ENCODE measurements at places on chromosomes 6 and 20.

DNA sequence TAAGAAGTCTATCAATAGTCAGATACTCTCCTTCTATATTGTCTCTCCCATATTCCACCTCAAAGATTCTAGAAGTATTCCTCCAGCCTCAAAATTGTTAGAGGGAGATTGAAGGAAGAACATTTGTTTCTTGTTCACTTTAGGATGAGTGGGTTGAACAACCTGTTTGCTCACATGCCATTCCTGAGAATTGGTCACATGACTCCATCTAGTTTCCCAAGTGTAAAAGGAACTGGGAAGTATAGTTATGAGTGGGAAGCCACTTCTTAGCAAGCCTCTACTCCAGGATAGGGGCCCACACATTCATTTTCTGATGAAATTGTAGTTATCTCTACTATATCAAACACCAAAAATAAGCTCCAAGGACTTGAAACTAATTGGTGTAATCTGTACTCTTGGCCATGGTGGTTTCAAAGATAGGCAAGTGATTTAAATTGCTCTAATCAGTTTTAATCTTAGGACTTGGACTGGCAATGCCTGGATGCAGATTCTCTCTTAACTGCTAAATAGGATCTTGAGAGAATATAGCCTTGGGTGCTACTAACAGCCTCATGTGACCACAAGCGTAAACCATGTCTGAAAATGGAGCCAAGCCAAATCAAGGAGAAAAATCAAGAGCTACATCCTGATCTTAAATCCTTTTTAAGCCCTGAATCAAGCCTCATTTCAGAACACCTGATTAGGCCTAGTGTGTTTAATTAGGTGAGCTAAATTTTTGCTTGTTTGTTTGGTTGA lies 758.7 kb upstream of the MAN1A1 start:
- H3K4me1 ChIP-seq = no peaks in the 10 kb centered on the region
- H3K36me3 ChIP-seq = no peaks in the 10 kb centered on the region
- no peak for ATAC-seq
- no peaks in the 10 kb centered on the region for H3K27me3 ChIP-seq

DNA sequence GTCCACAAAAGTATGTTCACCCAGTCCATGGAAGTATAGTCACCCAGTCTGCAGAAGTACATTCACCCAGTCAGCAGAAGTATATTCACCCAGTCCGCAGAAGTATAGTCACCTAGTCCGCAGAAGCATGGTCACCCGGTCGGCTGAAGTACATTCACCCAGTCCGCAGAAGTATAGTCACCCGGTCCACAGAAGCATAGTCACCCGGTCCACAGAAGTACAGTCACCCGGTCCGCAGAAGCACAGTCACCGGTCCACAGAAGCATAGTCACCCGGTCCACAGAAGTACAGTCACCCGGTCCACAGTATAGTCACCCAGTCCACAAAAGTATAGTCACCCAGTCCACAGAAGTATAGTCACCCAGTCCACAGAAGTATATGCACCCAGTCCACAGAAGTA lies 8.8 kb downstream of the TCFL5 start:
- H3K27ac ChIP-seq = no peak overlapping the region
- H3K27me3 ChIP-seq = no peaks in the 10 kb centered on the region
- no peak for ATAC-seq
- H3K4me1 ChIP-seq = peaks cover 9% of the 10 kb centered on the region
- H3K36me3 ChIP-seq = peaks cover 30% of the 10 kb centered on the region

GRCh38 chr6:39137245-39137644 lies 22.3 kb upstream of the SAYSD1 start:
- no peaks in the 10 kb centered on the region for H3K36me3 ChIP-seq
- peaks cover 19% of the 10 kb centered on the region for H3K27me3 ChIP-seq
- no peak overlapping the region for H3K4me3 ChIP-seq
- H3K4me1 ChIP-seq = no peaks in the 10 kb centered on the region

DNA sequence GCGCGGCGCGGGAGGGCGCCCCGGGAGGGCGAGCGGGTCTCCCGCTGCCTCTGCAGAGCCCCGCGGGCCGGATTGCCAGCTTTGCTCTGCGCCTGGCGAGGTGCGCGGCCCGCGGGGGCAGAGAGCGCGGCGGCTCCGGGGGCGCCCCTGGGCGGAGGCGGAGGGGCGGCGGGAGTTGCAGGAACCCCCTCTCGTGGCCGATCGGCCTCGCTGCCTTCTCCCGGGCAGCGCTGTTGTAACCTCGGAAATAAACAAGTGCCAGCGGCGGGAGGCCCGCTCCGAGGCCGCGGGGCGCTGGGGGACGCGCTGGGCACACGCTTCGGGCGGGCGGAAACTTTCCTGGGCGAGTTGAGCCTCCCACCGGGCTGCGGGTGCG lies 1.2 kb downstream of the CDH4 start:
- no peak overlapping the region for H3K27ac ChIP-seq
- no peak for ATAC-seq

DNA sequence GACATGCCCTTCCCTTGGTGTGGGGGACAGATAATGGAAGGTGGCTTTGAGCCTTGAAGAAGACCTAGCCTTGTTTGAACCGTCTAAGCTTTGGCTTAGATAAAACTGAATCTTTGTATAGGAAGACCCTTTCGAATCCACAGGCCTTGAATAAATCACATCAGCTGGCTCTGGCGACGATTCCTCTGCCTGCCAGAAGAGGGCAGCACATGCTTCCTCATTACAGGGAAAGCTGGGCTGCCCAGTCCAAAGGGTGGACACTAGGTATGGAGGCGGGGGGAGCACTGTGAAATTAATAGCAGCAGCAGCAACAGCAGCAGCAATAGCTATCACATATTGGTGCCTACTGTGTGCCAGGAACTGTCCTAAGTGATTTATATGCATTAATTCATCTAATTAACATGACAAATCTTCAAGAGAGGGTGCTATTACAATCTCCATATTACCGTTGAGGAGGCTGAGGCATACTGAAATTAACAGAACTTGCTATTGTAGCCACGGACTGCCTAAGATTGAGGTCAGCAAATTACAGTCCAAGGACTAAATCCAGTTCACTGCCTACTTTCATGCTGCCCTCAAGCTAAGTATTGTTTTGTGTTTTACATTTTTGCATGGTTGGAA lies 85.1 kb downstream of the CLIC5 start:
- H3K4me3 ChIP-seq = no peak overlapping the region
- peaks cover 10% of the 10 kb centered on the region for H3K27me3 ChIP-seq
- H3K4me1 ChIP-seq = no peaks in the 10 kb centered on the region
- no peak overlapping the region for H3K27ac ChIP-seq

- H3K4me3 ChIP-seq = peak overlapping the region; percentile 51
- H3K36me3 ChIP-seq = peaks cover 15% of the 10 kb centered on the region
- ATAC-seq = peak; percentile 71
These were observed 18.7 kb downstream of the PTPN1 start for GRCh38 chr20:50528804-50529351.

All from stimulated activated memory B cell treated with anti-CD40 and anti-IgM and Interleukin-4, amounts not matched to agents 10 μg/mL and 1 μg/mL and 100 μg/mL, for 72 hours (primary cell).